Testis (tissue), 5 donors: ENCODE measurements at places on chromosomes 4 and X.

GRCh38 chr4:87005690-87006425 lies 71.0 kb downstream of the AFF1 start:
- DNase-seq: peak; percentile 43

GRCh38 chr4:116499-116898 lies 7.8 kb upstream of the ZNF718 start:
- DNase-seq: no peak

GRCh38 chr4:165905405-165906027 lies 32.5 kb downstream of the TLL1 start:
- no peak for DNase-seq

GRCh38 chrX:49303346-49303745 lies at the start of gene GAGE10:
GAGE10 (plus strand) TSS chrX:49303646; CDS start chrX:49304860, 1,214 bp downstream.
- DNase-seq: no peak

DNA sequence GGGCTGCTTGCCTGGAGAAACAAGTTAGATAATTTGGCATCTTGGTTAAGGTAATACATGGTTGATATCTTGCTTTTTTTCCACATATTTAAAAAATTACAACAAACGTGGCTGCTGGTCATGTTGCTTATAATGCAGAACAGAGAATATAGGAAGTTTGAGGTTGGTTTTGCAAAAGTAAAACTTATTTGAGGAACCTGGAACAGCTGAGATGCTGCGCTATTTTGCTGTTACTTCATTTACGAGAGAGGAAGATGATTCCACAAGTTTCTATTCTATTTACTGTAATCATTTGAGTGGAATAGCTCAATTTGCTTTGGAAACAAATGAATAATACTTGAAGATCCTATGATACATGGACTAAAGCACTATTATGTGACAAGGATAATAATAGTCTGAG lies 118.9 kb downstream of the TMA16 start:
- DNase-seq: no peak

DNA sequence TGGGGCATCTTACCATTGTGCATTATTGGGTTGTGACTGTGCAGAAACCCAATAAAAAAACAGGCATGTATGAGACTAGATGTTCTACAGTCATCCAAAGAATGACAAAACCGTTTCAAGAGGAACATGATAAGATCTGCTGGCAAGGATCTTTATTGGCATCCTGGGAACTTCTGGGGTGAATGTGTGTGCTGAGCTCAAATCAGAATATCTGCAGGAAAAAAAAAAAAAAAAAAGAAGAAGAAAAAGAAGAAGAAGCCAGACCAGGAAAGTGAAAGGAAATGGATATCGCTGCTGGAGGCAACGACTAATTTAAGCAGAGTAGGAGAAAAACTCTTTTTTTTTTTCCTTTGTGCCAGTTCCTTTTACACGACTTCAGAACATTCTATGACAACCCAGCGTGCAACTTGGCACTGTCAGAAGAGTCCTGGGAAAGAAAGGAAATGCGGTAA lies 484.2 kb upstream of the BOD1L1 start:
- no peak for DNase-seq

DNA sequence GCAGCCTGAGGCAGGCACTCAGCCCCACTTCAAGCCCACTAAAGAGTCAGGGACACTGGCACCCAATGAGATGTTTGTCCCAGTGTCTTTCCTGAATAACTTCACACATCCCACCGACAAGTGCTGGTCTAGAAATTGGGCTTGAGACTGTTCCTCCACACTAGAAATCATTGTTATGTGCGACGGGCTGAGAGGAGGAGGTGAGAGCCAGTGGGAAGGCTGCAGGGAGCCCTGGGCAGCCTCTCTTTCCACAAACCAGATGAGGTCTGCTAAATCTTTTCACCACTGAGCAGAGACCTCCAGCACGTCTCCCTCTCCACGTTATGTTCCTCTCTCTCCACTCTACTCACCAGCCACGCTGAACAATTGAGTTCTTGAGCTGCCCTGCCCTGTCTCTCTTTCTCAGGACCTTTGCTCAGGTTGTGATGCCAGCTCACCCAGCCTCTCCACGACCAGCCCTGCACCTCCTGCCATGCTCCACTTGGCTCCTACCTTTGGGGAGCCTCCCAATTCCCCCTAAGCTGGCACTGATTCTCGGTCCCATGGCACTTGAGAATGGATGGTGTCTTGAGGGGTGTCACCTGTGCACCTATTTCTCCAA lies 8.4 kb downstream of the SCD5 start:
- DNase-seq: no peak

GRCh38 chr4:102474736-102475504 lies 26.2 kb upstream of the NFKB1 start:
- DNase-seq: no peak

DNA sequence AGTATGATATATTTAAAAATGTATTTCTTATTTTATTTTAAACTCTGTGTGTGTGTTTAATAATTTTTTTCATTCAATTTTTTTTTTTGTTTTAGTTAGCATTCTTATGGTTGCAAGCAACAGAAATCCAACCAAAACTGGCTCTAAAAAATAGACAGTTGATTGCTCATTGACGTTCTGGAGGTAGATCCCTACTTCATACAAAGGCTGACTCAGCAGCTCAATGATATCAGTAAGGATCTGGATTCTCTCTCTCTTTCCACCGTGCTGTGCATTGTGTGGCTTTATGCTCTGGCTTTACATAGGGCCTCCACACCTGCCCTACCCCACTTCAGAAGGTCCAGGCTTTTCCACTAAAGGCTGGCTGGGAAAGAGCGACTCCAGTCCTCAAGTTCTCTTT lies 117.8 kb downstream of the UCHL1 start:
- no peak for DNase-seq

- DNase-seq: no peak
Measured at GRCh38 chrX:138925330-138925729, 213.8 kb upstream of the FGF13 start.

DNA sequence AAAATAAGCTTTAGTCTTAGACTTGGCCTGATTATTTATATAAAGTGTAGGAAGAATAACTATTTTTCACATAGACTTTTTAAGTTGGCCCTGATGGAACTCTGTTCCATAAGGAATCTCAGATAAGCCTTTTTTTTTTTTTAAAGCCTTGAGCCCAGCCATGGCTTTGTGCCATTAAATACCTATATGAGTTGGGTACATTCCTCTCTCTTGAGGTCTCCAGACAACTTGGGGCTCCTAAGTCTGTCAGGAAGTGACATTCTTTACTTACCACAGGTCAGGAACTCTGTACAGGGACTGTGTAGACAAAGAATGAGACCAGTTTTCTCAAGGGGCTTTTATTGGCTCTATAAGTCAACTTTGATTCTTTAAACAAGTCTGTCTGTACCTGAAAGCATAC lies 27.1 kb upstream of the IGFBP7 start:
- no peak for DNase-seq

GRCh38 chr4:164304861-164305260 lies 449.1 kb upstream of the SMIM31 start:
- DNase-seq: no peak

DNA sequence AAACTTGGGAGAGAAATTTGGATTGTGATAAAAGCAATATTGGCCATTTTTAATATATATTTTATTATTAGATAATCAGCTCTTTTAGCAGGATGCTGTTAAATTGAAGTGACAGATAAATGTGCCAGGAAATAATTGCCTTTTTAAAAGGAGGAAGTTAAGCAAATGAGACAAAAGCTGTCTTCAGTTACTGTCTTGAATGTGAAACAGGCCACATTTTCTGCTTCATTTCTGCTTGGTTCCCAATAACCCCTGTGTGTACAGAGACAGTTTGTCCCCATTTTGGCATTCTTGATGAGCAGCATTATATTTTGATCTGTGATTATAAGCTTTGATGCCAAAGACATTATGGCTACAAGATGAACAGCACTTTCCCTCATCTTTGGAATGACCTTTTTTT lies 953 bp downstream of the EPGN start:
- DNase-seq: no peak

GRCh38 chrX:106875151-106875550 lies 28.0 kb downstream of the RIPPLY1 start:
- DNase-seq: no peak

DNA sequence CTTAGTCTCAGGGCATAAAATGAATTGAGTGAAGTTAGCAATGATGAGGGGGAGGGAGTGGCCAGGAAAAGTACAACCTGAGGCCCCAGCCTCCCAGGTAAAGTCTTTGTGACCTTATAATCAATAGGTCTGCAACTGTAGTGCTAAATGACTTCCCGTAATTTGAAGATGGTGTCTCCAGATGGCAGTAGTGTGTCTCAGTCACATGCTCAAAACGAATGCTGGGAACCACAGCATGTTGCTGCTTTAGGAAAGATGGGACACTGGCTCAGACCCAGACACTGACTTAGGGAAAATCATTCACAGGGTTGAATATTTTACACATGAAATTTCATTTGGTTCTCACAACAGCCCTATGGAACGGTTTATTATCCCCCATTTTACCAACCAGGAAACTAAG lies 10.3 kb downstream of the SRPX2 start:
- peak; percentile 23 for DNase-seq

GRCh38 chr4:186727977-186728519 lies 4.4 kb upstream of the FAT1 start:
- DNase-seq: no peak

DNA sequence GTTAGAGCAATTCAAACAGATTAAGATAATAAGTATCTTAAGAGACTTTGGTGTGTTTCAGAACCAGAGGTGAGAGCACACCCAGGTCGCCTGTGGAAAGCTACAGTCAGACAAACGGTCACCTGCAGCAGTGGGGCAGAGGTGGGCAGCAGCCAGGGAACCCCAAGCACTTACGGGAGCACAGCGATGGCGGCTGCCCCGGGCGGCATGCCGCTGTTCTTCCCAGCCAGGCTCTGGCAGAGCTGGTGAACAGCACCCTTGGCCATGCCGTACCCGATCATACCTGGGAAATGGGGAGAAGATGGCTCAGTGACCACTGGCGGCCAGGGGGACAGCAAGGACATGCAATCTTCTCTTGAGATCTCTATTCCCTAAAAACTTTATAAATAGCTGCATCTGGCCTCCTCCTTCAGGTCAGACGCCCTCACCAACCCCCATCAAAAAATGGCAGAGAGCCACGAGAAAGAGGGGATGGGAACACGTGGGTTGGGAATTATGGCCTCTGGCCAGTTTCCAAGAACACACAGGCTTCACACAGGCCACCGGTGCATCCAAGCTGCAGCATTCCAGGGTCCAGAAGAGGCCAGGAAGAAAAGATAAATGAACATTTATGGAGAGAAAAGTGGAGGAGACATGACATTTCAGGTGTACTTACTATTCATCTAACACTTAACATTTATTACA lies 19.7 kb downstream of the QDPR start:
- DNase-seq: no peak

GRCh38 chrX:1093121-1093520 lies 119.3 kb downstream of the CRLF2 start:
- DNase-seq: no peak

- no peak for DNase-seq
Measured at GRCh38 chr4:101071241-101071640, 276.1 kb downstream of the PPP3CA start.

- DNase-seq: no peak
Measured at GRCh38 chrX:136710325-136710951, 62.5 kb downstream of the CD40LG start.

- no peak for DNase-seq
Measured at GRCh38 chr4:8840006-8840793, 31.4 kb downstream of the HMX1 start.

DNA sequence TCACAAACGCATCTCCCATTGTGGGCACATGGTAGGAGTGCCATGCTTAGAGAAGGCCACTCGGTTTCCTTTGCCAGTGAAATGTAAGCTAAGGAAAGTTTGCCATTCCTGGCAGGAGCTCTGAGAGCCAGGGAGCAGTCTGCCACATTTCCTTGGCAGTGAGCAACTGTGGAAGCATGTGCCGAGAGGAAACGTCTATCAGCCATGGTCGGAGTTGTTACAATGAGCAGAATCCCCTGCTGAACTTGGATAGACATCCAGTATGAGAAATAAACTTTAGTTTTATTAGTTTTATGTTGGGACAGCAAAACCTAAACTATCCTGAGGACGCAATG lies 51.1 kb downstream of the ENOPH1 start:
- DNase-seq: no peak

DNA sequence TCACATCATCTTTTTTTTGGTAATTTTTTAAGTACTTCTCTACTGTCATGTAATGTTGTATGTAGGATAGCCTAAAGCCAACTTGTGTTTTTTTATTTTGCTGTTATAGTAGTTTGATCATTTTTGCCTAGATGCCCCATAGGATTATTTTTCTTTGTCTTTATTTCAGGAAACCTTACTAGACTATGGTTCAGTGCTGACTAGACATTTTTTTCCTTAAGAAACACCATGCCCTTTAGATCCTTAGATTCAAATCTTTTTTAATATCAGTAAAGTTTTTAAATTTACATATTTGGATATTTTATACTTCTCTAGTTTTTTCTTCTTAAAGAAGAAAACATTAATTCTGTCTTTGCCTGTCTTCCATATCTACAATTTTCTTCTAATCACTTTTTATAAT lies 221.3 kb downstream of the IDS start:
- no peak for DNase-seq

GRCh38 chr4:94905511-94905910 lies 147.8 kb downstream of the BMPR1B start:
- DNase-seq: no peak

- no peak for DNase-seq
Measured at GRCh38 chr4:128596853-128597252, 212.6 kb upstream of the JADE1 start.

DNA sequence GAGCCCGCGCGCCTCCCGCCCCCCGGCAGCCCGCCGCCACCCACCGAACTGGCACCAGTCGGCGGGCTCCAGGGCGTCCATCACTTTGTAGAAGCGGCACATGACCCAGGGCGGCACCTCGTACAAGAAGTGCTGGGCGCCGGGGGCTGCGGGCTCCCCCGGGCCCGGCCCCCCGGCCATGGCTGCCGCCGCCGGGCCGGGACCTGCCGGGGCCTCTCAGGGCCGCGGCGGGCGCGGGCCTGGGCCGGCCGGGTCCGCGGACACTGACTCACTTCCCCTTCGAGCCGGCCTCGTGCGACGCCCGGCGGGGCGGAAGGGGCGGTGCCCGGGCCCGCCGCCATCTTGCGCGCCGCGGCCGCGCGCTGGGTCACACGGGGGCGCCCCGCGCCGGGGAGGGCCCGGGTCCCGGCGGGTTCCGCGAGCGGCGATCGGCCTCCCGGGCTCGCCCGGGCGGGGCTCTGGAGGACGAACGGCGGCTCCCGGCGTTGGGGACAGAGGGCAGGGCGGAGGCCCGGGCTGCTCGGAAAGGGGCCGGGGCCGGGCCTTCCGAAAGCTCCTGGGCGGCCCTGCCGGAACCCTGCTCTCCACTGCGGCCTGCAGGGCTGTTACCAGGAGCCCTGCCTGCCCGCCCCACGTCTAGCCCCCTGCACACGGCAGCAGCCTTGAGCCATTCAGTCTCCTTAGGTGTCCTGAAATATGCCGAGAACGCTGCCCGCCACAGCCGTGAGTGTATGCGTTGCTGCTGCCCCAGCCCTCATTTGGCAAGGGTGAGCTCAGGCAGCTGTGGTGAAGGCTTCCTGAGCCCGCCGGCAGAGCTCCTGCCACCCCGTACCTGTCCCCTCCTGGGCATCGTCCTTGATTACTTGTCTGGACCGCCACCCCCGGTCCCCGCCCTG lies at the start of gene IRAK1:
Gene IRAK1, minus strand, starts transcription at position 270 of the 896 bp plus-strand sequence. Its CDS starts 90 bp downstream, at position 180.
- no peak for DNase-seq
